ENCODE measurements at places on chromosomes 1 and 21. TPM values are rescaled to one million over a fixed set of nuclear protein-coding genes. Genes with fewer than 3 reads are reported as not detected.
A peak's percentile ranks its signal among the peaks of the same experiment; 100 is the strongest.

Gene CHRM3
- total RNA-seq, result 0.56 TPM

Gene FCRL5
- not detected for total RNA-seq

Gene GBP3
- 9.3 TPM for total RNA-seq

Gene ATAD3C
- 1.9 TPM for total RNA-seq

Gene CD1E
- not detected for total RNA-seq

Gene IL24
- 22.2 TPM for total RNA-seq

DNA sequence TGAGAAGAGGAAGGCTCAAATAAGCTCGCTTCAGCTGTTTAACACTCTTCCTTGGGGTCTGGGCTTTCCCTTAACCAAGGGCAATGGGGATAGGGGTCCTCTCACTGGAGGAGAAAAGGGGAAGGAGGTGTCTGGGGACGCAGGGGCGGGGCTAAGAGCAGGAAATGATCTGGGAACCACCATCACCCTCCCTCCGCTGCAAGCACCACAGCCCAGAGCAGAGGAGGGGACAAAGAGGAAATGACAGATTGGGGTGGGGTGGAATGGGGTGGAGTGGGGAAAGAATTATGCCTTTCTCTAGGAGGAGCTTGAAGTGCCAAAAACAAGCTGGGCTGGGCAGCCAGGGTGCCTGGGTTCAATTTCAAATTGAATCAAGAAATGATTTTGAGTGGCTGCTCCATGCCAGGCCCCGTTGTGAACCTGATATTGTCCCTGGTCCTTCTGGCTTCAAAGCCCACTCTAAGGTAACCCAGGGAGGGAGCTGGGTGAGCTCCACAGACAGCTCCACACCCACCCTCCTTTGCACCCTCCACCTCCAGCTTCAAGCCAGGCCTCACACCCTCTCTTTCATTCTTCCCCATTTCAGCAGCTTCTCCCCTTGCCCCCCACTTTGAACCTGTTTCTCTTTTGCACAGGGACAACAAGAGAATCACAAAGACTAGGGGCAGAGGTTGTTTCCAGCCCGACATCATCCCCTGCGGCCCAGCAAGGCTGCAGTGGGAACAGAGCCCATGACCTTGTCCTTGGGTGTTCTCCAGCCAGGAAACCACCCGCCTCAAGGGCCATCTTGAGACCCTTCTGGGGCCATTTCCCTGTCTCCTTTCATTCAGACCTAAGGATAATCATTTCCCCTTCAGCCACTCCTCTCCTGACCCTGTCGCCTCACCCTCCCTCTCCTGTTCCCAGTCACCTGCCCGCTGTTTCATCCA, 1.1 kb downstream of the ARHGAP30 start:
- DNase-seq, result peak; percentile 86

GRCh38 chr1:53704804-53705445, 34.0 kb downstream of the GLIS1 start:
- DNase-seq, result no peak

GRCh38 chr21:17925000-17925610, 105.9 kb upstream of the C21orf91 start:
- DNase-seq, result peak; percentile 44

DNA sequence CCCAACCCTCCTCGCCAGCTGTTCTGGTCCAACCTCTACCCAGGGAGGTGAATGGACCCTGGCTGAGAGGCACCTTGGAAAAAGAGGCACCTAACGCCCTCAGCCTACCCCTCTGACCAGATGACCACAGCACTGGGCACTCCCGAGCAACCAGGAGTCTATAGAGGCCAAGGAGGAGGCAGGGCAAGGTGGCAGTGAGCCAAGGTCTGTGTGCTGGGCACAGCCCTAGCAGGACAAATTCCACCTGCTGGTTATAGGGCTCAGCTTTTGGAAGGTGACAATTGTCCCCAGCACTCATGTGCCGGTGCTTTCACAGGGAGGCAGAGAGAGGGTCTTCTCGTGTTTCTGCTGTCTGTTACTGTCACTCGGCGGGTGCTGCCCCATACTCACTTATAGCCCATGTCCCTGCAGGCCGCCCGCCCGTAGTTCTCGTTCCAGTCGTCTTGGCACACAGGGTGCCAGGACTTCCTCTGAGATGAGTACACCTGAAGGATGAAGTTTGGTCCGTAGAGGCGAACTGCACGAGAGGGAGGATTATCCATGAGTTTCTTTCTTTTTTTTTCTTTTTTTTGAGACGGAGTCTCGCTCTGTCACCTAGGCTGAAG, 27.8 kb downstream of the TMPRSS2 start:
- no peak for DNase-seq

- DNase-seq, result no peak
These were observed 13.3 kb upstream of the PDC start for GRCh38 chr1:186474208-186474607.

DNA sequence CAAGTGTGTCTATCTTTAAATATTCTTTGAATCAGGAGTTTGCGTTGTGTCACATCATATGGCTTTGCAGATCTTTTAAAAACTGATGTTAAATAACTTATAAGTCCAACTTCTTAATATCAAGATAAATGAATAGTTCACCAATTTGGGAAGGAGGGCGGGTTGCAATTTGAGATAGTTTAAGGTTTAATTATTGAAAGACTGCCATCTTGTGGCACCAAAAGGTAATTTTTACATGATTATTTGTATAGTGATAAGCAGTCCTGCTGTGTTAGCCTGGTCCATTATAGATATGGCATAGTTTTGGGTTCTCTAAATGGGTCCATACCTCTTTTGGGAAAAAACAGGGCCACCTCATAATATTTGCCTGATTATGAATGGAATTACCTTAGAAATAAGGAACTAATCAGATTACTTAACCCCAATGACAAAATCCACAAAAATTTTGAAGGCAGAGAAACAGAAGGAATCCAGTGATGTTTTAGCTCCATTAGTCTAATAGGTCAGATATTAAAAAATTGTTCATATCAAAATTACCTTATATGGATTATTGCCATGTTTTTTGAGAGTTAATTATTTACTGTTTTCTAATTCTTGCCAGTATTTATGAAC, 64.3 kb downstream of the PRKAA2 start:
- DNase-seq, result no peak

DNA sequence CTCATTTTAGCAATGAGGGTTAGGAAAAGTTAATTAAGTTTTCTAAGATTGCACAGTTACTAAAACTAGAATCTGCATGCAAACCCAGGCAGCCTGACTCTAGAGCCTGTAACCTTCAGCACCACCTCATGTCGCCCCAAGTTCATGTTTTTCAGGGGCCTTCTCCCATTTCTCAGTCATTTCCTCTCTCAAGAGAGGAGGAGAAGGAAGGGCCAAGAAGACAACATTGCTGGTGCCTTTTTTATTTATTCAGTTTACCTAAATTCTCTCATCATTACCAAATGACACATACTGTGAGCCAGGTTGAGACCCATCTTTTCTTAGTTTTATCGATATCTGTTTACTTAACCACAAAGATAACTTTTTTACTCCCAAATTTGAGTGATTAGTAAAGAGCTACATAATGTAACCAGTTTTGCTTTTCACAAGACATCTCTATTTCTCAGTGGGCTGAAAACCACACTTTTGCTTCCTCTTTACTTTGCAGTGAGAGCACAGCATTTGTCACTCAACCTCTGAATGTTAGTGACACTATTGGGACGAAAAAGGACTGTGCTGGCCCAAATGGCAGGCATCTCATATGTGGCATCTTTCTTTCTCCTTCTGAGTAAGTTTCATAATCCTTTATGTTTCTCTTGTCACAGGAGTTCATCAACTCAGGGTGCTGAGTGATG, at the start of gene CD101:
Gene CD101 (plus strand): TSS at position 507 of the 674 bp plus-strand sequence. CDS start 58 bp downstream, at position 565.
- no peak for DNase-seq

- no peak for DNase-seq
These were observed 200.9 kb downstream of the TM2D1 start for GRCh38 chr1:61523893-61524605.

GRCh38 chr1:58880592-58880991, 96.7 kb upstream of the JUN start:
- no peak for DNase-seq

DNA sequence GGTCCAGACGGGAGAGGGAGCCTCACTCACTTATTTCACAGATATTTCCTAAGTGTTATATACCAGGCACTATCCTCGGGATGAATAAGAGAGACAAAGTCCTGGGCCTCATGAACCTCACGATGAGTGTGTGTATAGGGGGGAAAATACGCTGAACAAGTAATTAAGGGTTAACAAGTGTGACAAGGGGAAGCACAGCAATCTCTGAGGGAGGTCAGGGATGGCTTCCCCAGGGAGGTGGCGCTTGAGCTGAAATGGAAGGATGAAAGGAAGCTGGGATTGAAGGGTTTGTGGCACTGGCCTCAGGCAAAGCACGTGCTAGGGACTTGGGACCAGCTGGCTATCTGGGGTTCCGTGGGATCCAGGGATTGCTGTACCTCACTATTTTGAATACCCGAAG, 46.4 kb upstream of the SYNC start:
- no peak for DNase-seq

- no peak for DNase-seq
These were observed 15.9 kb downstream of the KLHDC7A start for GRCh38 chr1:18496497-18497235.

GRCh38 chr1:1452882-1453281, 3.4 kb downstream of the ATAD3C start:
- DNase-seq, result no peak

DNA sequence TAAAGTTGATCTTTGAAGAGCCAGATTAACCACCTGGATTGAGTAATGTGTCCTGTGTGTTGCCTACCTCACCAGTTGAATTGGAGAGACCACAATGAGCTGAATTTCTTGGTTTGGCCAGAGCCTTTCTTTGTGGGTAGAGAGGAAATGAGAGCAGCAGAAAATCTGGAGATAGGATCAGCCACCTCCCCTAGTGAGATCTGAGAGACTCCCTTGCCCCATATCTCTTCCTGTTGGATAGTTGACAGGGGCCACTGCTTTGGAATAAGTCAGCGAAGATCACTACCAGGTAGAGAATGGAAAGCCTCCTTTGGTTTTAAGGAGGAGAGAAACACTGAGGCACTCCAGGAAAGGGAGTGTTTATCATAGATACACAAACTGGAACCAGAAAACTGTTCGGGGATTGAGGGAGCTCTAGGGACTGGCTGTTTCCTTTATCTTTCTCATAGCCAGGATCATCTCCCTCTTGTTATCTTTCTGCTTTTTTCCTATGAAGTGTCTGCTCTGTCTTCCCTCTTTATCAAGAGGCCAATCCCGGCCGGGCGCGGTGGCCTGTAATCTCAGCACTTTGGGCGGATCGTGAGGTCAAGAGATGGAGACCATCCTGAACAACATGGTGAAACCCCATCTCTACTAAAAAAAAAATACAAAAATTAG, 21.3 kb upstream of the ZNF326 start:
- no peak for DNase-seq

GRCh38 chr21:45333583-45334121, 46.0 kb upstream of the POFUT2 start:
- DNase-seq, result no peak

DNA sequence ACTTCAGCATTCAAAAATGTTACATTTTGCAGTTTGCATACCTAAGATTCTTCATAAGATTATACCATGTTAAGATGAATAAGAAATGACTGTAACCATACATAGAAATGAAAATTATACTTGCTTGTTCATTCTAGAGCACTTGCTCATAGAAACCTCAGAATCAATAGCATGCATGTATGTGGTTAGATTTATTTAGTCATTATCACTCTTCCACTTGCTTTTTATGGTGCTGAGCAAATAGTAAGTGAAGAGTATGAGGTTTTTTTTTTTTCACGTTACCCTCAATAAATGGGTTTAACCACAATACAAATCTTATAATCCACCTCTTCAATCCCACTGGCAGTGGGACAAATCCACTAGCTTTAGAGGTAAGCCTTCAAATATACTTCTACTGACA, 84.7 kb downstream of the LRRC53 start:
- DNase-seq, result no peak

DNA sequence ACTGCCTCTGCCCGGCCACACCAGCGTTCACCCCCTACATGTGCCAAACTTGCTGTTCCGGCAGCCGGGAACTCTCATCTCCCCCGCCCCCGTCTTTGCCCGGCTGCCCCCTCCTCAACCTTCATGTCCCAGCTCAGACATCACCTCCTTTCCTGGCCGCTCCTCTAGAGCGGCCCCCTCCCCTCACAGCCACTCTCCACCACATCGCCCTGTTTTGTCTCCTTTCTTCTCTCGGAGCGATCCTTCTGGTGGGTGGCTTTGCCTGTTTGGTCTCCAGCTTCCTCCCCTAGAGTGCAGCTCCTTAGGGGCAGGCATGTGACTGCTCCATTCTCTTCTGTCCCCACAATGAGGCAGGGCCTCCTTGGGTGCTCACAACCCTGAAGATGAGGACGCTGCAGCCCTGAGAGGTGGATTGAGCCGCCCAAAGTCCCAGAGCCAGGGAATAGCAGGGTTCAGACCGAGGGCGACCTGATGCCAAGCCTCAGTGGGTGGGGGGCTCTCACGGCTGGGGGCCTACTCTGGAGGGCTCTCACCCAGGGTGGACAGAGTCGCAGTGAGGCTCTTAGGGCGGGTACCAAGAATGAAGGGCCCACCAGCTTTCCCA, 44.9 kb upstream of the ECE1 start:
- no peak for DNase-seq

GRCh38 chr1:229951856-229952534, 115.0 kb upstream of the GALNT2 start:
- DNase-seq, result no peak

DNA sequence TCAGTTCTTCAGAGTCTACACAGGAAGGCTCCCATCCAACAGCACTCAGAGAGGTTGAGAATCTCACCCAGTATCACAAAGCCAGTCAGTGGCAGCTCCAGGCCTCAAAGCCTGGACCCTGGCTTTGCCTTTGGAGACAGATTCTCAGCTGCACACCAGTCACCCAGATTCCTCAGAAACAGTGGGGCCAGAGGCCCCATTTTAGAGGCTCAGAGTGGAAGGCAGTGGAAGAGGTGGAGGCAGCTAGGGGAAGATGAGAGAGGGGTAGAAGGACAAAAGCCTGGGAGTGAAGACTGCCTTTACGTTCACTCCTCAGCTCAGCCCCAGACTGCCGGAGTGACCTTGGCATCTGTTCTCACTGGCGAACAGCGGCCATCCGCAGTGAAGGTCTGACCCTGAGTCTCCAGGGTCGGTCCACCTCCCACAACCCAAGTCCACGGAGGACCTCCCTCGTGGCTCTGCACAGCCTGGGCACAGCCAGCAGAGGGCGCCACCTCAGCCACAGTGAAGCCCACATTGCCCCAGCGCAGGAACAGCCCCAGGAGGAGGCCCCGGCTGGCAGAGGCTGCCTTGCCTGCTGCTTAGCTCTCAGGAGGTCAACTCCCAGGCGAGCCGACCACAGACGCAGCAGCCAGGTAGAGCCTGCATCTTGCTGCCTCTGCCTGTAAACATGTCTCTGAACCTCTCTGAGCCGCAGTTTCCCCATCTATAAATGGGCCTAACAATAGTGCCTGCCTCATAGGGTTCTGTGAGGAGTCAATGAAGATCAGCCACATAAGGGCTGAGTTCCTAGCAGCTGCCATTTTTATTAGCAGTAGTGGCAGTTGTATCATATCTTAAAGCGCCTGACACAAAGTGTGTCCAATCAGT, 5.9 kb upstream of the FNDC5 start:
- DNase-seq, result peak; percentile 60

Data from activated naive CD4-positive, alpha-beta T cell treated with anti-CD3 and anti-CD28 coated beads, Interleukin-2, amount 50 U/mL, for 72 hours (primary cell).